CD4-positive, CD25-positive, alpha-beta regulatory T cell (primary cell): ENCODE measurements at places on chromosomes 12 and 14. TPM values are rescaled to one million over a fixed set of nuclear protein-coding genes. Genes with fewer than 3 reads are reported as not detected.

GRCh38 chr12:45644541-45644940 is 85.0 kb upstream of the ARID2 start:
- no peak for DNase-seq
- no peaks in the 10 kb centered on the region for H3K36me3 ChIP-seq
- H3K27ac ChIP-seq: no peak overlapping the region
- H3K4me1 ChIP-seq: peaks cover 4% of the 10 kb centered on the region
- H3K27me3 ChIP-seq: peaks cover 7% of the 10 kb centered on the region

PPP2R5C gene
- total RNA-seq: 650 TPM

- peak; percentile 0 for DNase-seq
- H3K4me1 ChIP-seq: no peaks in the 10 kb centered on the region
- no peak overlapping the region for H3K27ac ChIP-seq
- H3K27me3 ChIP-seq: no peaks in the 10 kb centered on the region
These were observed 130.8 kb upstream of the TRHDE start for GRCh38 chr12:72141381-72141780.

- H3K4me3 ChIP-seq: no peak overlapping the region
- no peak overlapping the region for H3K27ac ChIP-seq
- H3K36me3 ChIP-seq: no peaks in the 10 kb centered on the region
- no peak for DNase-seq
These were observed 230.4 kb downstream of the SSPN start for GRCh38 chr12:26425587-26426260.

CBLN3 gene
- 3.2 TPM for total RNA-seq
